Stimulated activated CD4-positive, alpha-beta T cell treated with anti-CD3 and anti-CD28 coated beads, Interleukin-1b, Interleukin-23, amount 100 ng/mL, for 1 hour (primary cell): ENCODE measurements at places on chromosomes 12 and 14.

GRCh38 chr12:20187456-20187855 lies 180.9 kb upstream of the PDE3A start:
- no peak for DNase-seq

DNA sequence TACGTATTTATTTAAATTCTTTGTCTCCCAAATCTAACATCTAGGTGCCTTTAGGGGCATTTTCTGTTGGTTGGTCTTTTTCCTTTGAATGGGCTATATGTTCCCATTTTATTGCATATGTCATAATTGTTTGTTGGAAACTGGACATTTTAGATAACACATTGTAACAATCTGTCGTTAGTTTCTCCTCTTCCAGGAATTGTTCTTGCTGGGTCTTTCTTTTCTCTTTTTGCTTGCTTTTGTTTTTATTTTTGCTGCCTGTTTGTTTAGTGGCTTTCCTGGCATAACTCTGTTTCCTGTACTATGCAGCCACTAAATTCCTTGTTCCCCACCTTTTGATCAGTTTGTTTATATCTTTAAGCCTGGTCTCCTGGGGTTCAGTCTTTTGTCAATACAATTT lies 244.3 kb upstream of the RTL1 start:
- DNase-seq = no peak

- DNase-seq = no peak
Measured at GRCh38 chr14:104779776-104780512, 15.6 kb downstream of the AKT1 start.

GRCh38 chr12:107543416-107543815 lies 142.2 kb upstream of the PWP1 start:
- DNase-seq = no peak
